ENCODE measurements at places on chromosomes 6 and 20.
A peak's percentile ranks its signal among the peaks of the same experiment; 100 is the strongest.

DNA sequence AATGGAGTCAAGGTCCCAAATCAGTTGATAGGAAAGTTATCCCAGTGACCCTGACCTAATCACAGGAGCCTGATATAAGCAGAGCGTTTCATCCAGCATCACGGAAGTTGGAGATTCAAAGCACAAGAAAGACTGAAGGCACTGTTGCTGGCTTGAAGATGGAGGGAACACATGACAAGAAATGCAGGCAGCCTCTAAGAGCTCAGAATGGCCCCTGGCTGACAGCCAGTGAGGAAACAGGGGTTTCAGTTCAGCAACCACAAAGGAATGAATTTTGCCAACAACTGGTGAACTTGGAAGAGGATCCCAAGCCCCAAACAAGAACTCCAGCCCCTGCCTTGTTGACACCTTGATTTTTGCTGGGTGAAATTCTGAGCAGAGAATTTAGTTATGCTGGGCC, 778.5 kb downstream of the MAFB start:
- DNase-seq = no peak

GRCh38 chr20:12049125-12049524, 131.4 kb downstream of the BTBD3 start:
- no peak for DNase-seq

- DNase-seq = no peak
Observed at GRCh38 chr6:49668083-49668511, 31.5 kb upstream of the RHAG start.

GRCh38 chr6:5143634-5144311, 58.6 kb downstream of the PPP1R3G start:
- DNase-seq = peak; percentile 82

DNA sequence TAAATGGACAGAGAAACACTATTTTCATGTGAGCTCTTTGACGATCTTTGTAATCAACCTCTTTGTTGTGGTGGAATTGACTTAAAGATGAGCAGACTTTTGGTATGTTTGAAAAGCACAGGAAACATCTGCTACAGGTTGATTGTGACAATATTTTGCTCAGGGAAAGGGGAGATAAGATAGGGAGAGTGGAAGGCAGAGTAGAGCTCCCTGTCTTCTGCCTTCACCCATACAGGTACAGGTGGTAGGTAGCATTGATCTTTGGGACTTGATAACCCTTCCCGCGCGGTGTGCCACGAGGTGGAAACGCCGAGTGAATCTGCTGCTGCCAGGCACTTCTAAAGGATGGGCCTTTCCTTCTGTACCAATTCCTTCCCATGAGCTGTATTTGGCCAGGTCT, 183.6 kb downstream of the UTRN start:
- peak; percentile 3 for DNase-seq

- DNase-seq = no peak
Observed at GRCh38 chr6:140541288-140541687, 1166.8 kb upstream of the CITED2 start.

All from stimulated activated CD4-positive, alpha-beta T cell treated with anti-CD3 and anti-CD28 coated beads, Interleukin-1b, Interleukin-23, amount 100 ng/mL, for 4 hours (primary cell).